IMR-90 (cell line): ENCODE measurements at places on chromosomes 6 and 20. TPM values are rescaled to one million over a fixed set of nuclear protein-coding genes. Genes with fewer than 3 reads are reported as not detected.

The PPP1R14C gene
- not detected in 2 replicates for total RNA-seq

The METTL24 gene
- total RNA-seq = not detected in 2 replicates

The PEX6 gene
- 9.4 and 10.6 TPM in 2 replicates for total RNA-seq

The GPR31 gene
- not detected in 2 replicates for total RNA-seq

The HLA-DPA1 gene
- not detected in 2 replicates for total RNA-seq

The ELOVL4 gene
- total RNA-seq = 2.3 and 5.0 TPM in 2 replicates
